Cortex of kidney (tissue), 1 donor: ENCODE measurements at places on chromosomes 4 and X.

GRCh38 chrX:153770601-153771414, 6.8 kb downstream of the PLXNB3 start:
- no peak for DNase-seq

DNA sequence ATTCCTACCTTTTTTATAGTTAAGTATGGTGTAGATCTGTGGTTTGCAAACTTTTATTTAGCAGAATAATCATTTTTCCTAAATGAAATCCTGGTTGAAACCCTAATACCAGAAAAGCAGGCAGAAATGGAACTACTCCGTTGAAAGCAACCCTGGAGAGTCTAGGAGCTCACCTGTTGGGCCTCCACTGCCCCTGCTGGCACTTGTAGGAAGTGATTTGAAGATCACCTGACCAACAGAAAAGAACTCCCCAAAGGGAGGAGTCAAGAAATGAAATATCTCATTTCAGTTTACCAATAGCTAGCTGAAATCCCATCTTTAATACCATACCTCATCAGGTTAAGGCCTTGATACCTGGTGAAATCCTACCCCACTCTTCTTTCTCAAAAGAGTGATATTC, 277.1 kb downstream of the KLHL13 start:
- DNase-seq: no peak

DNA sequence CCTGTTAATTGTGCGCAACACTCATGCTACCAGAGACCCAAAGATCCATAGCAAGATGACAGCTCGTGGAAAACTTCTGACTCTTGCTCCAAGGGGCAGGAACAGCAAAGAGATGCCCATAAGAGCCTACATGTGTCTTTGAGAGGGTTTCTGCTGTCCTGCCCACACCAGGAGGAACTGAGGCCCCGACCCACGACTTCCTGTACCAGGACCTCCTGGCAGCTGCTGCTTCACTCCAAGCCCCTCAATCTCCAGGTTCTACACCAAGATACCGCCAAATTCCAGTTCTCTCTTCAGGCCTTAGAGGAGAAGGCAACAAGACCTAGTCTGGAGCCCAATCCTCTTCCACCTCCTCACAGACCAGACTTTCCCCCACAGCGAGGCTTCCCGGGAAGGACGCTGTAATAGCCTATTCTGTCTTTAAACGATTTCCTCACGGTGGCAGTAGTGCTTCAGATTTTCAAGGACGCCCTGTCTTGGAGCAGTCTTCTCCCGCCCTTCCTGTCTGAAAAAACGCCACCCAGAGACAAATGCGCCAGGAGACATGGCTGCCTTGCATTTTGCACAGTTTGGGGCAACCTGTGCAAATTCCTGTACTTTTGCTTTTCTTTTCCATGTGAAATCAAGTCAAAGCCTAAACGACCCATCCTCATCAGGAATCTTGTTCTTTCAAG, 230.2 kb upstream of the STK26 start:
- no peak for DNase-seq

GRCh38 chrX:107718156-107718621, 57.4 kb downstream of the TSC22D3 start:
- no peak for DNase-seq

DNA sequence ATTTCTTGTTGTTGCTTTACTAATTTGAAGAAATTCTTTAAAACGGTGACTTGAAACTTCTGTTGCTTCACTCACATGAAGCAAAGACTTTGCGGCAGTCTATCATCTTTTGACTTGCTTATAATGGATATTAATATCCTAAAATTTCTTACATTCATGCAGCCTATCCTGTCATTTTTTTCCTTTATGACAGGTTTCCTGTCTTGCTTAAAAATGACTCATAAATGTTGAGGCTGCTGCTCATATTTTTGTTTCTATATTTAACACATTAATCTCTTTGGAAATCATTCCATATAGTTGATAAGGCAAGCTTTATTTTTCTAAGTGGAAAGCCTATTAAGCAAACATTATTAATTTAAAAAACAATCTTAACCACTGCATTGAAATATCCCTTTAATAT, 176.6 kb upstream of the GALNTL6 start:
- DNase-seq: no peak

DNA sequence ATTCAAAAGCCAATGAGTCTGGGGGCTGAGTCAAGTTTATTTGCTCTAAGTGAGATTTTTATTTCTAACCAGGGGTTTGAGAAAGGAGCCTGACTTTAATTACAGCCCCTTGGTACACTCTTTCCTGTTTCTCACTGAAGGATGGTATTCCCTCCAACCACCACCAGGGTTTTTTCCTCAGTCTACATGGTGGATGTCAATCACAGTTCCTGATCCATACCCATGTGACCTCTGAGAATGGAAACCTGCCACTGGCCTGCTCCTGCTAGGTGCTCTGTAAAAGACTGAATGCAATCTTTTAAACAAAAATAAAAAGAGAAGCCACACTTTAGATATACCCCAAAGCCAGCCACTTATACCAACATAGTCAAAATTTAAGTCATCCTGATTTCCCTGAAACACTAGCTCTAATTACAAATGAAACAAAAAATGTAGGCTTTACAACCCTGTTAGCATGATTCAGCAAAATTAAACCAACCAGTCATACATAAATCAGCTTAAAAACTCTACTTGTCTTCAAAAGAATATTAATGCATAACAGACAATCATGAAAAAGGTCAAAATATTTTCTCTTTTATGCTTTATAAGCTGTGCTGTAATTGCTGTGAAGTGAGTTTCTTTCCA, 112.1 kb upstream of the NWD2 start:
- DNase-seq: no peak

DNA sequence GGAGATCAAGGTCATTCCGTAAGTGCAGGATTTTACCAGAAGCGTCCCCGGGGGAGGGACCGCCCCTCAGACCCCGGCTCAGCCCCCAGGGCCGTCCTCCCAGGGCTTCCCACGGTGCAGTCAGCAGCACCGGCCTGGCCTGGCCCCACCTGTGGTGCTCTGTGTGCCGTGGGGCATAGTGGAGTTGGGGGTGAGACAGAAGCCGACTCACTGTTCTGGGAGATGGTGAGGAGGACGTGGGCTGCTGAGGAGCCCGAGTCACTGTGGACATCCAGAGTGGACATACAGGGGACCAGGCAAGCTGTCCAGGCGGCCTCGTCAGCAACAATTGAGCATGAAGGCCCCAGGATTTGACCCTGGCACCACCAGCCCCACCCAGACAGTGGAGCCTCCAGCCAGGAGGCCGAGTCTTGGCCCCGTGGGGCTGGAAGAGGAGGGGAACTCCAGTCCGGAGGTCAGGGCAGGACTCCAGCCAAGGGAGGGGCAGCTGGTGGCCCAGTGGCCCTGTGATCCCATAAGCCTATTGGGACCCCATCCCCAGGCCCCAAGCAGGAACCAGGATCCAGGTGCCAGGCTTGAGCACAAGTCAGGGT, 19.1 kb downstream of the ATP5ME start:
- no peak for DNase-seq

DNA sequence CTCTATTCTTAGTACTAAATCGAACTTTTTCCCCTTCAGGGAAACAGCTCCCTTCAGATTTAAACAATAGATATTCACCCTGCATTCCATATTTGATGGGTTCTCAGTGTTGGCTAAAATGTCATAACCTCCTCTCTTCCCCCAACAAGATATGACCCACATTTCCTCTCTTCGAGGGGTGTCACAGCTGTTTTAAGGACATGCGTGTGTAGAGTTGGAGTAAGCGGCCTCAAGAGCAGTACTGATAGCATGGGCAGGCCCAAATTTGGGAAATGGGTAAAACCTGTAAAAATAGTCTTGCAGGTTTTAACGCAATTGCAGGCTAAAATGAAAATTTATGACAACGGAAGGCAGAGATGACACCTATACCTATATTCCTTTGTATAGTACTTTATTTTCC, 28.7 kb downstream of the SAT1 start:
- DNase-seq: no peak

- DNase-seq: no peak
Measured at GRCh38 chr4:76677571-76678326, 220.2 kb downstream of the SOWAHB start.

DNA sequence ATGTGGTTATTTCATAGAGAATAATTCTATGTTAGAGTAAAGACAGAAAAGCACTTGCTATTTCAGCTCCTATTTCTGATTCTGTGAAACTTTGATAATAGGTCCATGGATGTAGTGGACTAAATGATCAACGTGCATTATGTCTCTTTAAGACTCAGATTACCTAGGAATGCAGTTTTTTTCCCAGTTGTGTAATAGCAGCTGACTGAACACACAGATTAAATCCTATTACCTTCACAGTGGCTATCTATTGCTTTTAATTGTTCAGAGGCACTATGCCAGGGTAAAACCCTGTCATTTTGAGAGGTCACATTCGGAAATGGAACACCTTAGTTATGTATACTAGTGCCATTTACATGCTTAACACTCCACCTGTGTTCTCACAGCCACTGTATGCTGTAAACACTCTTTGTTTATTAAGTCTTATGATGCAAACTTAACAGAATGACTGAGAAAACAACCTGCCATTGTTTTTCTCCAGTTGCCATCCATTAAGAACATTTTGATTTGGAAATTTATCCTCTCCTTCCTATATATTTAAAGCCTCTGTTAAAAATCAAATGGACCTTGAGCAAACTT, 70.5 kb downstream of the HPGD start:
- no peak for DNase-seq

GRCh38 chr4:122873146-122873545, 46.5 kb downstream of the FGF2 start:
- no peak for DNase-seq

GRCh38 chrX:23786268-23786815, 3.4 kb downstream of the SAT1 start:
- no peak for DNase-seq

GRCh38 chrX:123170546-123170945, 13.5 kb upstream of the GRIA3 start:
- no peak for DNase-seq

GRCh38 chr4:185068837-185069236, 50.5 kb downstream of the HELT start:
- DNase-seq: no peak

DNA sequence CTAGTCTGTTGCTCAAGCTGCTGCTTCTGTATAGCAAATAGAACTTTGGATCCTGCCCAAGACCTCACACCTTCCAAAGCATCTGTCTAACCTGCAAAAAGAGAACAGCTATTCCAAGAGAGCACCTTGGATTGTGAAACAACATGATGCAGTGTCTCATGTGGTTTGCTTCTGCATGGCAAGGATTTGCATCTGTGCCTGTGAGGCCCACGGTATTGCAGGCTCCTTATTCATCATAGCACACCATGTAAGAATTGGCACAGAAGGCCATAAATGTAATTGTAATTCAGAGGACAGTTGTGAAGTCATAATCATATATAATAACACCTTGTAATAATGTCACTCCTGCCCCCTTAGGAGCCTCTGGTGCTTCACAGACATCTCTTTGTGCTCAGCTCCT, 147.1 kb downstream of the ZNF674 start:
- no peak for DNase-seq

- no peak for DNase-seq
Measured at GRCh38 chr4:10403633-10404445, 53.4 kb downstream of the ZNF518B start.
